ENCODE measurements at places on chromosomes 3 and 15.
A peak's percentile ranks its signal among the peaks of the same experiment; 100 is the strongest.

- no peak for DNase-seq
These were observed 758.6 kb upstream of the CFAP20DC start for GRCh38 chr3:59808446-59808845.

GRCh38 chr3:35223632-35224394, 415.5 kb upstream of the ARPP21 start:
- DNase-seq, result no peak

DNA sequence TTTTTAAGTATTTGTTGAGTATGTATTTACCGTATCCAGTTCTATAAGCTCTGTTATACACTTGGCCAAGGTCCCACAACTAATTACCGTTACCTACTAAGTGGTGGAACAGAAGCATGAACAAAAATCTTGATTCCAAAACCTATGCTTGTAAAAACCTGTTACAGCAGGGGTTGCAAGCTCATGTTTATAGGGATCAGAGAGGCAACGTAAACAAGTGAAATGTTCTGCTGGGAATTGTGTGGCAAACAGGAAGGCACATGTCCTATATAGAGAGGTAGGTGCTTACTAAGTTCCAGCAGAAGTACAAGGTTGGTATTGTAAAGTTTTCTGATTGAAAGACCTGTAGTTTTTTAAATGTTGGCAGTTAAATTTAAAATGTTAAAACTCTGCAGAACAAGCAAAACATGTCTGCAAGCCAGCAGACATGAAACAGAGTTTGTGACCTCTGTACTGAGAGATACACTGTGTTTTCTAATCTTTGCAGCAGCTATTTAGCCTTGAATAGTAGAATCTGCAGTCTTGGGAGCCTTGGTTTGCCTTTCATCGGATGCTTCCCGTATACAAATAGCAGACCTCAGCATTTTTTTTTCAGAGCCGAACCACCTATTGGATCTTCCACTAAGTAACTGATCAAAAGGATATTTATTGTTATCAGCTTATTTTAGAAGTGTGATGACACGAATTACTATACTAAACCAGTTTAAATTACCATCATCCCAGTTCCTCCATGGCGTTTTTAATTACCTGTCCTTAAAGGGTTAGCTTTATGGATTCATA, 11.4 kb downstream of the IREB2 start:
- no peak for DNase-seq

DNA sequence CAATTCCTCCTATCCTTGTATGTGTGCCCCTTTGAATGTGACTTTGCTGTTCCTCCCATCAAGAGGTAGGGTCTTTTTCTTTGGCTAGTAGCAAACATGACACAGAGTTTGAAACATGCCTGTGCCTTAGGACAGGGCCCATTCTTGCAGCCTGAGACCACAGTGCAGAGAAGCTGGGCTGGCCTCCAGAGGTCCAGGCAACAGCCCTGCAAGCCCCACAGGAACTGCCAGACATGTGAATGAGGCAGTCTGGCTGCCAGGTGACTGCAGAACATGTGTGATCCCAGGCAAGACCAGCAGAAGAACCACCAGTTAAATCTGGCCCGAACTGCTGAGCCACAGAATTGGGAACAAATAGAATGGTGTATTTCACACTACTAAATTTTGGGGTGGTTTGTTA, 1.2 kb upstream of the HGD start:
- DNase-seq, result no peak

DNA sequence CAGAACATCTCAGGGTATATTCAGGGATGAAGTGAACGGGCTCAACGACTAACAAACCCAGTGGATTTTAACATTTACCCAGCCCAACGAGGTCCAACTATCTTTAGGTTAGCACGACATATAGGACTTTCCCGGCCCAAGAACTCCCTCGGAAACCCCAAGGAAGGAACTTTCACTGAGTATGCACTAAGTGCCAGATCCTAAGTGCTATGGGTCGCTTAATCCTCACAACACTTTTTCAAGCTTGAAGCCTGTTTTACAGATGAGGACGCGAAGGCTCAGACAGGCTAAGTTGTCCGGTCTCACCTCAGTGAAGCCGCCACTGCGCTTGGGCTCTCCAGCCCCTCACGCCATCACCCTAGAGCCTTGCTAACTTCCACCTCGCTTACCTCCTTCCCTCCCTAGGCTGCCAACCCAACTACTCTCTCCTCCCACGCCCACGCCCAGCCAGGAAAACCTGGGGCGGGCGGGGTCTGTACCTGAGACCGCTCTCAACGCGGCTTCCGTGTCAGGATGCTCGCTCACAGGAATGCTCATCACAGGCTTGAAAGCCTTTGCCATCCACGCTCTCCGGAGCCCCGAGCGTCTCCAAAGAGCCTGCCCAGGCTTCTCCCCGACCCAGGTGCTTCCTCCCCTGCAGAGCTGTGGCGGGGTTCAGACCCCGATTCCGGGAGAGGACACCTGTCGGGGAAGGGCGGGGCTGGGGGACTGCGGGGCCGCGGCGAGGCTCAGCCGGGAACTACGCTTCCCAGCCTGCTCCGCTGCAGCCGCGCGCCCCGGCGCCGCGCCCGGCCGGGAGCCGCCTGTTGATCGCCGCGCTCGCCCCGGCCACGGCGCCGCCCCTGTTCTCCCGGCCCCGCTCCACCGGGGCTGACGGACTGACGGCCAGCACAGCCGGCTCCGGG, at the start of gene TMOD2:
Gene TMOD2 (plus strand): TSS at position 806 of the 905 bp plus-strand sequence. CDS start 14,845 bp downstream, outside the sequence.
- peak; percentile 36 for DNase-seq

DNA sequence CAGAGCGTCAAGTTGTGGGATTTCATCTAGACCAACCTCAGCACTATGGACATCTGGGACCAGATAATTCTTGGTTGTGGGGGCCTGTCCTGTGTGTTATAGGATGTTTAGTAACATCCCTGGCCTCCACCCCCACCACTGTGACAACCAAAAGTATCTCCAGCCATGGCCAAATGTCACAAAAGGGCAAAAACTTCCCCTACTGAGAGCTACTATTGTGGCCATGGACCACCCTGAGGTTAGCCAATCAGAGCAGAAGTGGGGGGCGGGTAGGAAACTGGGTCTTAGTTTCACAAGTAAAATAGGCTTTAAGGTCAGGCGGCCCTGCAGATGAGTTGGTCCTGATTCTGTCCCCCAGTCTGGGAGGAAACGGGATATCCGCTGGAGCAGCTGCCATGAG, 25.4 kb downstream of the KIF7 start:
- DNase-seq, result no peak

GRCh38 chr3:49119036-49119435, 1.6 kb downstream of the USP19 start:
- no peak for DNase-seq

GRCh38 chr15:77630956-77631744, 1.6 kb downstream of the LINGO1 start:
- DNase-seq, result no peak

- no peak for DNase-seq
These were observed 60.3 kb downstream of the NOX5 start for GRCh38 chr15:69074843-69075224.

- DNase-seq, result no peak
These were observed 25.5 kb downstream of the KCNAB1 start for GRCh38 chr3:156145866-156146265.

GRCh38 chr15:57662091-57662744, 44.3 kb upstream of the POLR2M start:
- DNase-seq, result no peak

DNA sequence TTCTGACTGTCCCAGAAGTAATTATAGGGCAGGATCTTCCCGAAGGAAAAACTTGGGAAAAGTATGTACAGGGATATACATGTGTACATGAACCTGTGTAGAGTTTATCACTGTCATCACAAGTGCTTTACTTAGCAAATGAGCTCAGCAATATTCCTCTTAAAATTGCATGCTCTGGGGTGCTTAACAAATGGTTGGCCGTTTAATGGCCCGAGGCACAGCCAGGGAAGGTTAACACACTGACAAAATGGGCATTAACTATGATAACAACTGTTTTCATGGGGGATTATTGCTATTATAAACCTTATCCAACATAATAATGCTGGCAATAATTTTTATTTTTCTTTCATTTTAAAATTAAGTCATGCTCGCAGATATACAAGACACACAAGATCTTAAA, 459.3 kb downstream of the TUSC7 start:
- no peak for DNase-seq

GRCh38 chr3:147921051-147921450, 511.9 kb downstream of the ZIC1 start:
- DNase-seq, result peak; percentile 63

GRCh38 chr15:92643849-92644815, 11.4 kb downstream of the FAM174B start:
- no peak for DNase-seq

- DNase-seq, result no peak
These were observed 38.2 kb downstream of the TPM1 start for GRCh38 chr15:63080634-63081250.

GRCh38 chr15:74788683-74789151, 6.8 kb downstream of the CSK start:
- no peak for DNase-seq

GRCh38 chr3:22175947-22176346, 424.9 kb upstream of the ZNF385D start:
- DNase-seq, result peak; percentile 3

DNA sequence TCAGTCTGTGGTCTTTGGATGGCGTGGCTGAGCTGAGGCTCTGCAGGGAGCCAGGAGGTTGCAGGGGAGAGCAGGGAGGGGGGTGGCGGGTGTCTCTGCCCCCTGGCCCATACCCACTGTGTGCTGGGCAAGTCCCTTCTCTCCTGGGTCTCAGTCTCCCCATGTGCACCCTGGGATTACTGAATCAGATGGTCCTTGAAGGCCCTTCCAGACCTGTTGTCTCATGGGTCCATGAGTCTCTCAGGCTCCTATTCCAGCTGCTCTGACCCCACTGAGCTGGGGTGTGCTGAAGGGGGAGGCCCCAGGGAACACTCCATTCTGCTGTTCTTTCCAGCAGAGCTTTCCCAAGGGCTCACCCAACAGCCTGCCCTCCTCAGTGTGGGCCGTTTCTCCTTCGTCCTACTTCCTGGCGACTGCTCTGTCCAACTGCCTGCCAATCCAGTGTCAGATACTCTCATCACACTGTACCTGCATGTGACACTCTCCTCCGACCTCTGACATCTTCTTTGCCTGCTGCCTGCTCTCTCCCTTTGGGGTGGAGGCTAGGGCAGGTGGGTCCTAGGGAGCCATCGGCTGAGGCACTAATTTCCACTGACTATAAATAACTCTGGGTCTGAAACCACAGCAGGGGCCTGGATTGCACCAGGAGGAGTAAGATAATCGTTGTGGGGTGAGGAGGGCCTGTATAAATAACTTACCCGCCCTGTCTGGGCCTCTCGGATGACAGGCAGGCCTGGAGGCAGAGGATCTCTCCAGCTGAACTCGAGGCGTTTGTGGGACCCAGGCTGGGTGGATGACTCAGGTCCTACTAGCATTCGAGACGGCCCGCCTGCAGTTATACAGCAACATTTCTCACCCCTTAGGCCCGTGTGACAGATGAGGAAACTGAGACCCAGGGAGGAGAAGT, 67.1 kb downstream of the ATP2B2 start:
- peak; percentile 86 for DNase-seq

DNA sequence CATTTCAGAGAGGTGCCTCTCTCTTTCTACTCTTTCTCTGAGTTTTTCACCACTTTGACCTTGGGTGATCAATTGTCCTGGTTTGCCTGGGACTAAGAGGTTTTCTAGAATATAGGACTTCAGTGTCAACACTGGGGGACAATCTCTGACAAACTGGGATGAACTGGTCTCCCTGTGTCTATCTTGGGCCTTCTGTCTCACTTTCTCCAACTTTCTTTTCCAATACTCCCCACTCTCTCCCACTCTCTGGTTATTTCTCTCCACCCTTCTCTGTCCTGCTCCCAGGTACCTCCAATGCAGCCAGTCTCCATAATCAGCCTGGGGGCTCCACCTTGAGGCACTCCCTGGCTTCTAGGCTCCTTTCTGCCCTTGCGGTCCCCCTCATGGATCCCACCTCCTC, 4.7 kb upstream of the ITGA11 start:
- no peak for DNase-seq

- DNase-seq, result peak; percentile 93
These were observed 99.0 kb downstream of the MITF start for GRCh38 chr3:69838217-69838616.

GRCh38 chr3:177476495-177476894, 279.2 kb upstream of the TBL1XR1 start:
- no peak for DNase-seq

- no peak for DNase-seq
These were observed 122.5 kb upstream of the SPRED1 start for GRCh38 chr15:38130205-38130567.

- DNase-seq, result no peak
These were observed 51.1 kb upstream of the POMGNT2 start for GRCh38 chr3:43156812-43157455.

DNA sequence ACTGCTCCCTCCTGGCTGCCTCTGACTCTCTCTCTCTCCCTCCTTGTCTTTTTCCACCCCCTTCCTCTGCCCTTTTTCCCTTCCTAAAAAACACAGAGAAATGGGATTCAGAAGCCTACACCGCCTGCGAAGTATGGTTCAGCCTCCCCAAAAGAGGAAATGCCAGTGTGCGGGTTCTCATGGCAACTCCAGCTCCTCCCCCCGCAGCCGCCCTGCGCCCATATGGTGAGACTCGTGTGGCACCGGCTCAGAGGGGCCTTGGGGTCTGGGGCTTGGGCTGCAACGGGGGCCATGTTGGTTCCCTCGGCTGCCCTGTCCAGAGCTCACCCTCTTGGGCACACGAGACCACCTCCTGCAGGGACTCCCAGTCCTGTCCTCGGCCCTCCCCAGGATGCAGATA, 23.6 kb upstream of the LINGO1 start:
- DNase-seq, result peak; percentile 33

- no peak for DNase-seq
These were observed 18.1 kb upstream of the SLC41A3 start for GRCh38 chr3:126102011-126102410.

DNA sequence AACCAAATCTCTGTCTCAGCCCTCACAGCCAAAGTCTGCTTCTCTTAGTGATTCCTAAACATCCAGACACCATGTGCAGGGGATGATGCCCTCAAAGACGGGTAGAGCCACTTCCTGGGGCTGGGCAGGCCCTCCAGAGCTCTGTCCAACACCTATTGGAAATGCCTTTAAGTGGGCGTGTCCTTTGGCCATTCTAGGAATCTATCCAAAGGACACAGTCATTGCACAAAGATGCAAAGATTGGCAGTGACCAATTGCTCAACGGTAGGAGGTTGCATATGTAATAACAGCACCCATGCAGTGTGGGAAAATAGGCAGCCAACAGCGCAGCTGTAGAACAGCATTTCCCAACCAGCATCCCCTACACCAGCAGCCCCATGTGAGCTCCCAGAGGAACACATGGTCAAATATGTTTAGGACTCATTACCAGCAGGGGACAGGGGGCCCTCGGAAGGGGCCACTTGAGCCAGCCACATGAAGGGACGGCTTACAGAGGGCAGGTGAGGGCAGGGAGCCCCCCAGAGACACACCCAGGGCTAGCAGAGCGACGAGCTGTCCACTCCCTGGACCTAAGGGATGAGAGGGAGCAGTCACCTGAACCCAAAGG, 142.8 kb upstream of the IQSEC1 start:
- DNase-seq, result peak; percentile 38

GRCh38 chr3:171525437-171525836, 65.2 kb upstream of the TNIK start:
- DNase-seq, result no peak

Data from fibroblast of skin of scalp (primary cell).